ENCODE measurements at places on chromosomes 7 and 10. TPM values are rescaled to one million over a fixed set of nuclear protein-coding genes. Genes with fewer than 3 reads are reported as not detected.

The PHTF2 gene
- total RNA-seq: 48.2 TPM

The GBX1 gene
- not detected for total RNA-seq

The SPAM1 gene
- 0.79 TPM for total RNA-seq

The LHFPL3 gene
- not detected for total RNA-seq

The DDX56 gene
- 51.1 TPM for total RNA-seq

The RBM20 gene
- 48.8 TPM for total RNA-seq

The WDFY4 gene
- 1.3 TPM for total RNA-seq

GRCh38 chr10:23095966-23096801 lies 805 bp downstream of the MSRB2 start:
- H3K4me3 ChIP-seq: peak overlapping the region; percentile 86
- no peaks in the 10 kb centered on the region for H3K36me3 ChIP-seq
- peak overlapping the region; percentile 85 for H3K27ac ChIP-seq
- no peaks in the 10 kb centered on the region for H3K27me3 ChIP-seq

DNA sequence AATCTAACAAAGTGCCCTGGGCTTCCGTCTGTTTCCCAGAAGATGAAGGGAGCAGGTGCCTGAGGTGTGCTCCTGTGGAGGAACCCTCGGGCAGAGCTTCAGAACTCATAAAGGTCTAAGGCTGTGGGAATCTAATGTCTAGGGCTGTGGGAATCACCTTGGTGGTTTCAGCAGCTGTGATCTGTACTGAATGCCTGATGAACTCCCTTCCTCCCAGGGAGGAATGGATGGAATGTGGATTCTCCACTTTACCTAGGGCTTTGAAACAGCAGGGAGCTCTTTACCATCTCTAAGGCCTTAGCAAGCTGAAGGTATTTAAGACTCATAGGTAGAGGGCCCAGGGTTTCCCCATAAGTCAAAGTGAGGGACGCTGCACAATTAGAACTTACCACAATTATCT lies 36.0 kb upstream of the SEMA3E start:
- no peak for DNase-seq
- no peak overlapping the region for H3K27ac ChIP-seq
- no peaks in the 10 kb centered on the region for H3K36me3 ChIP-seq
- H3K4me1 ChIP-seq: no peaks in the 10 kb centered on the region

DNA sequence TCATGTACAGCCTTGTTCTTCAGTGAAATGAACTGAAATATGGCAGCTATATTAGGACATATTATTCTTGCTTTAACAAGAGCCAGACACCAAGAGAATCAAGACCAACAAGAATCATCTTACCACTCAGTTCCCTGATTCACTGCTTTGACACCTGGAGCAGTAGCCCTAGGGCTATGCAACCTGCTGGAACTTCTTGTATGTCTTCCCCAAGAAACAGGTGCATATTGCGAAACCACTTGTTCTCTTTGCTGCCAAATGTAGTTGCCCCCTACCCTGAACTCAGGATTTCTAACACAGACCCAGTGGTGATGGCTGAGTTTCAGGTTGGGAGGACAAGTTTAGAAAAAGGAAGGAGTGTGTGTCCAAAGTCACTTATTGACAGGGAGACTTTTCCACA lies 46.1 kb downstream of the WIPF3 start:
- no peak overlapping the region for H3K4me3 ChIP-seq
- H3K36me3 ChIP-seq: no peaks in the 10 kb centered on the region
- no peak for DNase-seq
- no peaks in the 10 kb centered on the region for H3K27me3 ChIP-seq
- H3K27ac ChIP-seq: peak overlapping the region; percentile 89

- DNase-seq: no peak
- no peak overlapping the region for H3K27ac ChIP-seq
- no peaks in the 10 kb centered on the region for H3K36me3 ChIP-seq
- no peak overlapping the region for H3K4me3 ChIP-seq
- H3K27me3 ChIP-seq: no peaks in the 10 kb centered on the region
Observed at GRCh38 chr7:85014936-85015660, 171.8 kb downstream of the SEMA3D start.

DNA sequence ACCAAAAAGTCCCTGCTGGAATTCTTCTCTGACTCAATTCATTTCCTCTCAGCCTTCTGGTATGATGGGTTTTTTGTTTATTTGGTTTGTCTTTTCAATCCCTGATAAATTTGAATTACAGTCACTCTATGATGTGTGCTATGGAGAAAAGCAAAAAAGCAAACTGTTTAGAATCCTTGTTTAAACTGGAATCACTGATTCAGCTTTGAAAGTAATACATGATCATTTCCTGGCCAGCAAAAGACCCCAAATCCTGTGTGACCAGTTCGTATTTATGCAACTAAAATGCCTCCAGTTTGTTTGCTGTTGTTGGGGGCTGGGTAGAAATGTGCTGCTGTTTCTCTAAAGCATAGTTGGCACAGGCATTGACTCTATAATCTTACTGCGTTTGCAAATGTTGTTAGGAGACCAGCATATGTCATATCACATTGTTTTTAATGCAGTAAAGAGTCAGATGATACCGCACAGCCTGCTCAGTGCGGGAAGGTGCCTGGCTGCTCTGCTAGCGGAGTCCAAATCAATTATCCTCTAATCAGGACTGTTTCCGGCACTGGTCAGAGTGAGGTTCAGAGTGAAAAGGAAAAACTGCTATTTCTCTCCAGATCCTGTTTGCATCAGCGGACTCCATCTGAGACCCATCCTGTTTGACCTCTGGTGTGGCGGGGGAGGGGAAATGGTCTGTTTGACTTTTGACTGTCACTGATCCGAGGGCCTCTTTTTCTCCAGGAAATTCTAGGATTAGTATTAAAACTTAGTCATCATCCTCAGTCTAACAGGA lies 40.6 kb upstream of the ADD3 start:
- H3K4me3 ChIP-seq: no peak overlapping the region
- no peaks in the 10 kb centered on the region for H3K4me1 ChIP-seq
- no peaks in the 10 kb centered on the region for H3K36me3 ChIP-seq
- H3K27me3 ChIP-seq: no peaks in the 10 kb centered on the region

All from psoas muscle (tissue), 8 donors.